ENCODE measurements at places on chromosomes 1 and 21.
A peak's percentile ranks its signal among the peaks of the same experiment; 100 is the strongest.

- DNase-seq, result no peak
These were observed 261.3 kb upstream of the CHRM3 start for GRCh38 chr1:239125027-239125426.

- DNase-seq, result no peak
These were observed 42.0 kb downstream of the RAB3B start for GRCh38 chr1:51948491-51948915.

- DNase-seq, result peak; percentile 96
These were observed 38.3 kb upstream of the F3 start for GRCh38 chr1:94579876-94580294.

DNA sequence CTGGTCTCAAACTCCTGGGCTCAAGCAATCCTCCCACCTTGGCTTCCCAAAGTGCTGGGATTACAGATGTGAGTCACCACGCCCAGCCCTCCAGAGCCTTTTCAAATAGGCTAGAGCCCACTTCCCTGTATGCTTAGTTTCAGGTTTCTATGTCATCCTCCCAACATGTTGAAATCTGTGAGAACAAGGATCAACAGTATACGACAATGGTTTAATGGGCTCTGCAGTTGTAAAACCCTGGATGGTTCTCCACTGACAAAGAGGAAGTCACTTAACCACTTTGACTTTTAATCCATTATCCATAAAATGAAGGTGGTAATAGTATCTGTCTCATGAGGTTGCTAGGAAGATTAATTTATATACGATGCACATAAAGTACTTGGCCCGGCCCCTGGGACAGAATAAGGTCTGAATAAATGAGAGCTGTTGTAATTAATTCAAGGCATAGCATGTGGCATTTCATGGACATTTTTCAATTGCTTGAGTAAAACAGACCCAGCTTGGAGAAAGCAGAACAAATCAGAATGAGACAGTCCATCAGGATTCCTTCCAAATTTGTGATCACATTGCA is 113.9 kb upstream of the ZNF648 start:
- DNase-seq, result peak; percentile 15

- no peak for DNase-seq
These were observed 57.9 kb upstream of the KANK4 start for GRCh38 chr1:62377043-62377562.

- DNase-seq, result peak; percentile 15
These were observed 408.3 kb upstream of the NR5A2 start for GRCh38 chr1:199619223-199619622.

Data from trophoblast cell (in vitro differentiated cells and primary cell).